ENCODE measurements at places on chromosomes 12 and 14.

DNA sequence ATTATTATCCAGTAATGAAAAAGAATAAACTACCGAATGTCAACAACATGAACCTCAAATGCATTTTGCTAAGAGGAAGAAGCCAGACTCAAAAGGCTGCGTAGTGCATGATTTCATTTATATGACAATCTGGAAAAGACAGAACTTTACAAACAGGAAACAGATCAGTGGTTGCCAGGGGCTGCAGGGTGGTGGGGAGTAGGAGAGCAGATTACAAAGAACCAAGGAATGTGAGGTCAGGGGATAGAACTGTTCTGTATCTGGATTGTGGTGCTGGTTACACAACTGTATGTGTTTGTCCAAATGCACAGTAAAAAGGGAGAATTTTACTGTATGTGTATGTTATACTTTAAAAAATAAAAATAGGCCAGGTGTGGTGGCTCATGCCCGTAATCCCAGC, 89.7 kb upstream of the MYL2 start:
- no peak for DNase-seq

DNA sequence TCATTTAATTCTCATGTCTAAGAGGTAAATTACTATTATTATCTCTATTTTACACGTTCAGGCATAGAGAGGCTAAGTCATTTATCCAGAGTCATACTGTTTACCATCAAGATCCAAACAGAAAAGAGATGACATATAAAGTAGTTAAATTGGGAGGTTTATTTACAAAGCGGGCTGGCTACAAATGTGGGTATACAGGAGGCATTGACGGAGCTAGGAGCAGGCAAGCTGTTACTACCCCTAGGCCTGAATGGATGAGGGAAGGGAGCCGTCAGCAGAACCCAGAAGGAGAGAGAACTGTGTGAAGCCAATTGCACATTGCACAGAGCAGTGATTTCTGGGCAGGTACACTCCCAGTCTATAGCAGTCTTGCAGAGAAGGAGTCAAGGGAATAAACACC, 39.8 kb downstream of the DACT1 start:
- DNase-seq, result no peak

GRCh38 chr14:48373981-48374380, 698.6 kb upstream of the MDGA2 start:
- DNase-seq, result no peak

DNA sequence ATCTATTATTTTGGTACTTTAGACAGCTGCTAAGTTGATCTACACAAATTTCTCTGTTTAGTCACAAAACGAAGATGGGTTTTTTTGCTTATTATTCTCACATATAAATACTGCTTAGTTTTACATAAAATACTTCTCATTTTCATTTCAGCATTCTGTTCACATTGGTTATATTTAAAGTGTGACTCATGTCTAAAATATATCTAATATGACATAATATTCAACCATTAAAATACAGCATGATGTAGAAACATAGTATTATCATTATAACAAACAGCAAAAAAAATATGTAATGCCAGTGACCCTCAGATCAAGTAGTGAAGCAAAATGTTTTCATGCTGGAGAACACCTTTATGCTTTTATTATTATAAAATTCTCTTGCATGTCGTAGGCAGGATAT, 63.7 kb downstream of the SH2B3 start:
- no peak for DNase-seq

DNA sequence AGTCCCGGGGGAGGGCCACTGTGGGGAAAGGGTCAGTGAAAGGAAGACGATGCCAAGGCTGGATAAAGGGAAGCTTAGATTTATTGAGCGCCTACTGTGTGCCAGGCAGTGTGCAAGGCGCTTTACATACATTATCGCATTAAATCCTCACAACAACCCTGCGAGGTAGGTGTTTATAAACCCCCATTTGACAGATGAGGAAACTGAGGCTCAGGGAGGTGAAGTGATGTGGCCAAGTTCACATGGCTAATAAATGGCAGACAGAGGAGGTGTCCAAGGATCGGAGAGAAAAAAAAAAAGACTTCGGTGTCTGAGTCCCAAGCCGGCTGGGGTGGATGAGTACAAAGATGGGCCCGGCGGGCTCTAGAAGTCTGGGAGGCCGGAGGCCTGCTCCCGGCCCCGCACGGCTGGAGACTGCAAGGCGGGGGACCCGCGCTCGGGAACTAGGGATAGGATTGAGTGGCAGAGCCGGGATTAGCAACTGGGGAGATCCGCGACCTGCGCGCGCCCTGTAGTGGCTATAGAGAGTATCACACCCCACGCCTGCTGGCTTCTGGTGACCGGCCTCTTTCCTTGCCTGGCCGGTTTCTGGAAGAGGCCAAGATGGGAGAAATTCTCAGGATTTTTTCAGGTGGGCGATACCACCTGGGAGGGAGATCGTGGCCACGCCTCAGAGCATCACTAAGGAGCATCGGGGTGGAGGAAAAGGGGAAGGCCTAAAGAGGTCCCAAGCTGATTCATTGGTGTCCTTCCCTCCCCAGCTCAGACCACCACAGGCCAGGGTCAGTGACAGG, 3.9 kb downstream of the DDN start:
- peak; percentile 70 for DNase-seq

GRCh38 chr12:114821570-114821969, 137.6 kb upstream of the TBX3 start:
- no peak for DNase-seq

- DNase-seq, result no peak
These were observed 87.0 kb upstream of the MAP1LC3B2 start for GRCh38 chr12:116472193-116472592.

DNA sequence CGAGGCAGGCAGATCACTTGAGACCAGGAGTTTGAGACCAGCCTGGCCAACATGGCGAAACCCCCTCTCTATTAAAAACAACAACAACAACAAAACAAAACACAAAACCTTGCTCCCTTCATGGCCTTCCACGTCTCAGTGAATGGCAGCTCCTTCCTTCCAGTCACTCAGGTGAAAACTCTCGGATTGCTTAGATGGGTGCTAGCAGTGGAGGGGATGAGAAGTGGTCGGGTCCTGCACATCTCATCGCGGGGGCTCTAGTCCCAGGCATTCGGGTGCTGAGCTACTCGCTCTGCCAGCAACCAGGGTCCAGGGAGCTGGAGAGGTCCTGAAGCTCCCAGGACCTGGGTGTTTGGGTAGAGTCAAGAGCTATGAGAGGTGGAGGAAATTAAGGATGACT, 7.7 kb downstream of the SLC6A13 start:
- DNase-seq, result no peak

GRCh38 chr12:54736549-54736948, 88.4 kb upstream of the DCD start:
- no peak for DNase-seq

- no peak for DNase-seq
These were observed 3.3 kb downstream of the GMPR2 start for GRCh38 chr14:24235804-24236688.

DNA sequence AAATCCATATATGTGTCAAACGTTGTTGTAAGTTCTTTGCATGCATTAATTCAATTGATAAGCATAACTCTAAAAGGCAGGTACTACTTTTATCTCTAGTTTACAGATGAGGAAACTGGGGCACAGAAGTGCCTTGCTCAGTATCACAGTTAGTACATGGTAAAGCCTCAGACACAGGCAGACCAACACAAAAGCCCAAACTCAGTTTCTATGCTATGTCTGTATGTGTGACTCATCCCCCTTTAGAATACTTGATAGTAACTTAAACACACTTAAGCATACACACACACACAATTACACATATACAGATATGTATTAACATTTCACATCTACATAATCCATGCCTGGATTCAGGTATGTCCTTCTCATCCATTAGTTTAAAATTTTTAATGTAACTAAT, 88.0 kb downstream of the EPS8 start:
- DNase-seq, result peak; percentile 54

DNA sequence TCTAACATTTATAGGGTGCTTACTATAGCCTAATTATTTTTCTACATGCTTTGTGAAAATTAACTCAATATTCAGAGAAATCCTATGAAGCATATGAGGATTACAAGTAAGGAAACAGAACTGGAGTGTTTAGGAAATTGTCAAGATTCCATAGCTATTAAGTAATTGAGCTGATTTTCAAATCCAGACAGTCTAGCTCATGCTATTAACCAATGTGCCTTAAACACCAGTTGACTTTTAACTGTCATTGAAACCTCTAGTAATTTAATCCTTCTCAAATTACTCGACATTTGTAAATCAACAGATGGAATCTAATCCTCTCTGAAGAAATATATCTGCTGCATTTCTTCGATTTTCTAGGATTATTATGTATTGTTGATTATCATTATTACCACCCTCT, 488.9 kb downstream of the MDGA2 start:
- no peak for DNase-seq

GRCh38 chr12:29427964-29428363, 47.0 kb upstream of the ERGIC2 start:
- no peak for DNase-seq

GRCh38 chr12:114852976-114853529, 169.1 kb upstream of the TBX3 start:
- DNase-seq, result peak; percentile 10

DNA sequence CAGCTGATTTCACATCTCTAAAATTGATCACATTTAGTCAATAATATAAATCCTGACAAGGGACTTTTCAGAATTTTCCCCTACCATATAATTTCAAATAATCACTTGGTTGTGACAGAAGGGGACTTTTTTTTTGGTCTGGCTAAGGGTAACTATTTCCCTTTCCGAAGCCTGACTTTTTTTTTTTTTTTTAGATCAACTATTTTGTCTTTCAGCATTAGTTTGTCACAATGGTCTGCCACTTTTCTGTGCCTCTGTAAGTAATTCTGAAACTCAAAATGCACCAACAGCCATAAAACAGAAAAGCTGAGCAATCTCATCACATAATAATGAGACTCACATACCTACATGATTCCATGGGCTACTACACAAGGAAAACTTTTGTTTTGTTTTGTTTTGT, 266.4 kb downstream of the SSPN start:
- DNase-seq, result no peak

- DNase-seq, result no peak
These were observed 114.0 kb downstream of the RPAP3 start for GRCh38 chr12:47591795-47592194.

DNA sequence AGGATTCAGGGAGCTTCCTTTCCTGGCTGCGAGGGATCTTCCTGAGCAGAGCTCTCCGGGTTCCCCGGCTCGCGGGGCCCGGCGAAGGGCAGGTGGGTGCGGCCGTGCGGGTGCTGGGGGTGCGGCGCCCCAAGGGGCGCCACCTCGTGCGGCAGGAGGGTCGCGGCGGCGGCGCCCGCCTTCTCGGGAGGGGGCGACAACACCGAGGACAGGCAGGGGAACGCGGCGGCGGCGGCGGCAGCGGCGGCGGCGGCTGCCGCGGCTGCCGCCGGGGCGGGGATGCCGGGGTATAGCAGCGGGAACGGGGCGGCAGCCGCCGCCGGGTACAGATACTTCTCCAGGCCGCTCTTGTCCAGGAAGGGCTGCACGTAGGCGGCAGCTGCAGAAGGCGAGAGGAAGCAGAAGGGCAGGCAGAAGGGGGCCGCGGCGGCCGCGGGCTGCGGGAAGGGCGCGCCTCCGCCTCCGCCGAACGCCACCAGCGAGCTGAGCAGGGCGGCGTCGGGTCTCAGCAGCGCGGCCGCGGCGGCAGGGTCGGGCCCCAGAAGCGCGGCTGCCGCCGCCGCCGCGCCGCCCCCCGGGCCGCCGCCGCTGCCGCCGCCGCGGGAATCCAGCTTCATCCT, 2.7 kb downstream of the BHLHE41 start:
- DNase-seq, result peak; percentile 42

DNA sequence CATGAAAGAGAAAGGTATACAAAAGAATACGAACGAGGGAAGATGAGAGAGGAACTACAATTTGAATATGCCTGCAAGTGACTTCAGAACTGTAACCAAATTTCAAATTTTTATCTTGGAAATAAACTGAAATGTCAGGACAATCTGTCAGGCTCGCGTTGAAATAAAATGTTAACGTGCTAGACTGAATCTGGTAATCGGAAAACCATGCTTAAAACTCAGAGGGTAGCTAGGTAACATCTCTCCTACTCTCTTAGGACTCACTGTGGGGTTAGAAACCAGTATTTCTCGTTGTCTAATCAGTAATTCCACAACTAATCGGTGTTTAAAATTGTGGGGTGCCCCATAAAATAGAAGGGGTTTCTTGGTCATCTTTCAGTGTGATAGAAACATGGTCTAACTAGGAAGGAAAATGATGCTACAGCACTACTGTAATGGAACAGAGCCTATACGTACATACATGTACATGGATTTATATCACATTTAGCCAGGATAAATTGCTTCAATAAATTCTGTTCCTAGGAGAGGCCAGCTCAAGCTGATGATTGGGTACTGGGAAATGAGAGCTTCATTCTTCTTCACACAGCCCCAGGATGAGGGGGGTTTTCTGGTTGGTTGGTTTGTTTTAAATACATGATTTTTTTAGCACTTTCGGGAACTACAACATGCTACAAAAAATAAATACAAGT, 23.9 kb downstream of the ATF7 start:
- DNase-seq, result no peak

- DNase-seq, result no peak
These were observed 26.4 kb upstream of the NOS1 start for GRCh38 chr12:117387832-117388231.

DNA sequence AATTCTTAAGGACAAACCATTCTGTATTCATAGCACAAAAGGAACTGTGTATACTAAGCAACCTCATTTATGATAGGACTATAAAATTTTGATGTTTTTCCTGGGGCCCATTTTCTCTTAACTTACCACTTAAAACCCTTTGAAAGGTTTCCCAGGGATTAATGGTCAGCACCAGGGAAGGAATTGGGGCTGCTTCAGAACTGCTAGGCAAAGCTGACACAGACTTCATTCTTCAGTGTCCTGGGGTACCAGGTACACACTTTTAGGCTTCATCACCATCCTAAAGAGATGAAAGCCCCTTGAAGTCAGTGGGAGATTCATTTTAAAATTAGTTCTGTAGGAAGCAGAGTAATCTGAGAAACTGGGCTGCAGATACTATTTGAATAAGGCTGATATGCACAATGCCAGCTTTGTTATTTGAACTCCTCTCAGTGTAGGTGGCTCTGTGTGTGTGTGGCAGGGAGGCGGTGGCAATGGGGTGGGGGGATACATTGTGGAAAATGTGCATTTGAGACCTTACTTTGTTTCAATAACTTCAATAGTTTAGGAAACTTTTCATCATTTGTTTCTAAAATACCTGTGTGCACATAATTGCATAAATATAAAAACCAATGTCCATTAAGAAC, 329.3 kb upstream of the DCN start:
- DNase-seq, result no peak

- no peak for DNase-seq
These were observed 49.5 kb downstream of the RIMBP2 start for GRCh38 chr12:130666645-130667044.

- DNase-seq, result no peak
These were observed 17.2 kb upstream of the ARID2 start for GRCh38 chr12:45712319-45712718.

- no peak for DNase-seq
These were observed 1151.0 kb downstream of the BCL11B start for GRCh38 chr14:98120831-98121464.

DNA sequence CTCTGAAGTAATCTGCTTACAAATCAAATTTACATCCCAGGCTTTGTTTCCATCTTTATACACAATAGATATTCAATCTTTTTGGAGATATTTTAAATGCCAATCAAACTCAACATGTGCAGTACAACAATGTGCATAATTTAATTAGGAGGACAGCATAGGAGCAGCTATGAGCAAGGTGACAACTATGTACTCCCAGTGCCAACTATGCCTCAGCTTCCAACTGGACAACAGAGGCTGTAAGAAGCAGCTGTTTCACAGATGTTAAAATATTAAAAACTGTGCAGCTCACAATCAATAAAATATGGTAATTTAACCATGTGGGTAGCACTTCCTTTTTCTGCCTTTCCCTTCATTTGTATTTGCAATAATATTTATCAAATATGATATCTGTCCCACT, 99.9 kb downstream of the ST8SIA1 start:
- DNase-seq, result peak; percentile 68
